Right ventricle myocardium superior (tissue), 1 donor: ENCODE measurements at places on chromosomes 12 and 14. TPM values are rescaled to one million over a fixed set of nuclear protein-coding genes. Genes with fewer than 3 reads are reported as not detected.

Gene C12orf50
- 0.11 TPM for total RNA-seq

GRCh38 chr12:58481811-58482210, 438.5 kb downstream of the LRIG3 start:
- no peak for DNase-seq

- DNase-seq, result no peak
These were observed 187.4 kb upstream of the RASSF8 start for GRCh38 chr12:25771041-25771440.

DNA sequence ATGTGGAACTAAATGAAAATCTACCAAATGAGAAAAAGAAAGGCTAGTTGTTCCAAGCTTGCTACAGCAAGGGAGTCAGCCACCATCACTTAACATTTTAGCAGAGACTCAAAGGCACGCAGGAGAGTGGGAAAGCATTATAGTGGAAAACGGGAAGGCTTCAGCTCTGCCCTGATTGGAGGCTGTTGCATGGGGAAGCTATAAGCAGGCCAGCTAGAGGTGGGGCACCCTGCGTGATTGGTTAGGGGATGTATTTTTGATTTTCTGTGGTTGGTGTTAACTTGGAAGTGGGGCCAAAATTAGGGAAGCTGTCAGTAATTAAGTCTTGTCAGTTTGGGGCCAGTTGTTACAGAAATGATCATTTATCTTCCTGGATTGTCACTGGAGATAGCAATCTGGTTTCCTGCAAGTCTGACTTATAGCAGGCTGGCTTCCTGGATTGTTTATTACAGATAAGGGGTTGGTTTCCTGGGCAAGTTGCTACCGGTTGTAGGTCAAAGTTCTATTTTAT, 93.9 kb downstream of the FAR2 start:
- DNase-seq, result no peak

- no peak for DNase-seq
These were observed 257.2 kb upstream of the PRICKLE1 start for GRCh38 chr12:42846782-42847181.

DNA sequence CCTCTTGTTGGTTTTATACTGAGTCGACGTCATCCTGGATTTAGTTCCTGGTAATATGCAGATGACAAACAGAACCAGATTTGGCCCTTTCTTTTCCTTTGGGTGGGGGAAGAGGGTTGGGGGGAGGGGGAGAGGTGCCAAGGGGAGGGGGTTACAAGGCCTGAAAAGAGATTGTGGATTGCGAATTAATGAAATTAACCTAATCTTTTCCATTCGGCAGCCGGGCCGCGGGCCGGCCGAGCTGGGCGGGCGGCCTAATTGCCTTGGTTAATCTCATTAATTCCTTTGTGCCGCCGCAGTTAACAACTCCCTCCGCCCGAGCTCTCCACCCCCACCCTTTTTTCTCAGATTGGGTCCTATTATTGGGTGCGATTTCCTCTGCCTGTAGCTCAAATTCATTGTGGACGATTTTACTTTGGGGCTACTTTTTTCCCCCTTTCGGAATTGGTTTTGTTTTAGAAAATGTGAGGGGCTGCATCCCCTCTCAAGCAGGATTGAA, 387 bp upstream of the GSC start:
- DNase-seq, result no peak
